Stimulated activated CD4-positive, alpha-beta T cell treated with anti-CD3 and anti-CD28 coated beads, Interleukin-1b, Interleukin-23, amount 100 ng/mL, for 24 hours (primary cell): ENCODE measurements at places on chromosomes 6 and 20.

- DNase-seq, result no peak
Observed at GRCh38 chr6:115592025-115592424, 468.7 kb downstream of the FRK start.

DNA sequence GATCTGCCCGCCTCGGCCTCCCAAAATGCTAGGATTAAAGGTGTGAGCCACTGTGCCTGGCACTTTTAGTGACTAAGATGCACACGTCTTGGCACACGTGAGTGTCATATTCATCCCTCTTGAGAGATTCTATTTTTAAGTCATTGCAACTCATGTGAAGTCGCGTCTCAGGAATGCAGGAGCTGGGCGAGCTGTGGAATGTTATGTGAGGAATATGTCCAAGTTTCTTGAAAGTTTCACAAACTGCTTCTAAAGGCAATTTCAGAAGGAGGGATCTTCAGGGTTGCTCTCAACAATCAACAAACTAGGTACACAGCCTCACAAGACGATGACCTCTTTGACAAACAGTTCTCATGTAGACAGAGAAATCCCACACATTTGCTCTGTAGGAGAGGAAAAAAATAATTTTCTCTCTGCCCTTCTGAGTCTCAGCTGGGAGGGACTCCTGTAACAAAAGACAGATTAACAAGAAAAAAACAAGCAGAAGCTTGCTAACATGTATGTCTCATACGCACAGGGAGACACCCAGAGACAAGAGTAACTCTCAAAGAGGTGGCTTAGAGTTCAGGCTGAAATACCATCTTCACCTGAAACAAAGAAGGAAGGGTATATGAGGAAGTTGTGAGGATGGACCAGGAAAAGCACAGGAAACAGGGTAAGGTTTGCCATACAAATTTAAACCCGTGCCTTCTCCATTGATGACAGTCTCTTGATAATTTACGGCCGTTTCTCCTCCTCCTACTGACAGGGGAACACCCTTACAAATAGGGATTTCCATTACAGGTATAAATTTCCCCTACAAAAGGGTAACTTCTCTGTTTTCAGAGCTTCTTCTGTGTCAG, 45.3 kb upstream of the FAM50B start:
- no peak for DNase-seq

- no peak for DNase-seq
Observed at GRCh38 chr6:167151648-167152047, 6.1 kb downstream of the GPR31 start.

DNA sequence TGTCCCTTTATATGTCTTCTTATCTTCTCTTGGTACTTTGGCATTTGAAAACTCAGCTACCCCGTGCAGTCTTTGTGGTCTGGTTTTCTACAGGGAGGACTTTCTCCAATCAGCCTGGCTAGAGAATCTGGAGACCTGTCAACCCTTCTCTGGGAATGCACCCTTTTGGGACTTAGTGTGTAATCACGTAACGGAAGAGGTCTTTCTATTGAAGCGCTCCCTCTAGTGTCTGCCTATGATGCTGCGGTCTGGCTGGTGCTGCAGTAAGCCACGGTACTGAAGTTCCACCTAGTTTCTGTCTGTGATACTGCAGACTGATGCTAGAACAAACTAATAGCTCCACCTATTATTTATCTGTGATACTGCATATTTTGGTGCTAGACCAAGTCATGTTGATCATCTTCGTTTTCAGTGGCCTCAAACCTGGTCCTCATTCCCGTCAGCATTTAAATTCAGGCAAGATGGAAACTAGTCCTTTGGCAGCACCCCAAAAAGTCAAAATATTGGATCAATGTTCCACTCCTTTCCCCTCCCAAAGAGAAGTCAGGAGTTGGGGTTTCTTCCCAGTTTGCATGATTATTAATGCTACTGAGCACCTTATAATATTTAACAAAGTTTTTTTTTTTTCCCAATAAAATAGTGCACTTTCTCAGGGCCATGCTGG, 12.5 kb upstream of the SIRPB2 start:
- DNase-seq, result peak; percentile 42

DNA sequence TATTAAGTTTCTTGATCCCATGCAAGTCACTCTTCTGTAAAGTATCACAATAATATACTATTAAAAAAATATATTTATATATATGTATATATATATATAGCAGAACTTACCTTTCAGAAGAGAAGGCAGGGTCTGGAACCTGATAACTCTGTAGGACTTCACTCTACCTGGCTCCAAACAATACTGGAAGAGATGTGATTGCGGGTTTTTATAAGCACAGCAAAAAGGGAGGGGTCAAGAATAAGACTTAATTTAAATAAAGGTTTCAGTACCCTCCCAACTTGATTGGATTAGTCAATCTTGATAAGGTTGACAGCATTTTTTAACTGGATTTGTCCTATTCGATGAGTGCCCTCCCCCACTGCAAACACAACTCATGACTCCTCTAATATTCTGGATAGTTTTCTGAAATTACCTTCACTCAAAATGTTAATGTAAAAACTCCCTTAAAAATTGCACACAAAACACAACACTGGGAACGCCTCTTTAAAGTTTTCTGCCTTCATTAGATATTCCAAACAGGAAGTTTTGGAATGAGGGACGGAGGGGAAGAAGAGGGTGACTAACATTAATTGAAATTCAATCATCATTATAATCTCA, 4.0 kb upstream of the ZNF217 start:
- no peak for DNase-seq
